ENCODE measurements at places on chromosomes 6 and 20.

DNA sequence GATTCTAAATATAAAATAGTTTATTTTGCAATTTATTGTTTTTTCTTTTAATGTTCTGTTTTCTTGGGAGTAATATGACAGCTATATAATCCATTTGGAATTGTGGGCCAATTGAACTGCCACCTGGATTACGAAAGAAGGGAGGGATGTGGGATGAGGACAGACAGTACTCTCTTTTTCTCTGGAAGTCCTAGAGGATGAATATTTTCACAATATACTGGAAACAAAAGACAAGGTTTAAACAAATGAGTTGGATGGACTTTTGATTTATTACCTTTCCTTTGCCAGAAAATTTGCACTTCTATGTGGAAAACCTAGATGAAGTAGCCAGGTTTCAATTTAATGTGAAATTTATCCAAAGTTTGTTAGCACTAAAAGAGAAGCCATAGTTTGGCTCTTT is 325.5 kb upstream of the IMPG1 start:
- DNase-seq: no peak

DNA sequence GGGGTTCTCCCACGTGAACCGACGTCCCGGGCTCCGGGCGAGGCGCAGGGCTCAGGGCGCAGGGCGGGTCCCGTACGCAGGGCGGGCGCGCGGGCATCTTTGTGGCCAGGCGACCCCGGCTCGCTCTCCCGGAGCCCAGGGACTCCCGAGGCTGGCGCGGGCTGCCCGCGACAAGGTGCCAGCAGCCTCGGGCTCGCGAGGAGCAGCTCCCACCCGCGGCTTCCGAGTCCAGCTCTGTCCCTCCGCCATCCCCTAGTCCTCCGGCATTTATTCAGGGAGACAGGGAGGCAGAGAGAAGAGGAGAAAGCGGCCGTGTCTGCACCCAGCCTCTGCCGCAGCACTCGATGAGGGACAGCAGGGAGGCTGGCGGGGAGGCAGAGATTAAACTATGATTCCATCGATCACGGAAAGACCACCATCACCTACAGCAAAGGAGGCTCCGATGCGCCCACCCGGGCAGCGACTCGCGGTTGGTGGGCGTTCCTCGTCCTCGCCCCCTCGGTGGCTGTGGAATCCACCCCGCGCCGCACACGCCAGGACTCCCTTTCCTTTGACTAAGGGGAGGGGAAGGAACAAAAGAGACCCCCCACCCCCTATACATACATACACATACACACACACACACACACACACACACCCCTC is 1.1 kb downstream of the RGS17 start:
- DNase-seq: no peak

GRCh38 chr20:8952721-8953120 is 116.2 kb upstream of the PLCB4 start:
- no peak for DNase-seq

GRCh38 chr6:161701056-161701455 is 427.2 kb upstream of the AGPAT4 start:
- DNase-seq: no peak

DNA sequence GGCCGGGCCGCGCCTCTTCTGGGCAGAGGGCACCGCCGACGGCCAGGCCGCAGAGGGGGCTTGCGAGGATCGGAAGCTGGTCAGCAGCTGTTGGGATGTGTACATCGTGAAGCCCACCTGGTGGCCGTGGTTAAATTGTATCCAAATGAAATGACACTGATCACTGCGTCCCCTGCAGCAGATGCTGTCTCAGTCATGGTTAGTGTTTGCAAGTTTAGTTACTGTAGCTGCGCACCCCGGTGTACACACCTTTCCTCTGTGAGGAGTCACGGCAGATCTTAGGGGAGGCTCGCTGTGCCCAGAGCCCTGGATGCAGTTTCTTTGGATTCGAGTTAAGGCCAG is 653 bp downstream of the NAA20 start:
- DNase-seq: no peak

DNA sequence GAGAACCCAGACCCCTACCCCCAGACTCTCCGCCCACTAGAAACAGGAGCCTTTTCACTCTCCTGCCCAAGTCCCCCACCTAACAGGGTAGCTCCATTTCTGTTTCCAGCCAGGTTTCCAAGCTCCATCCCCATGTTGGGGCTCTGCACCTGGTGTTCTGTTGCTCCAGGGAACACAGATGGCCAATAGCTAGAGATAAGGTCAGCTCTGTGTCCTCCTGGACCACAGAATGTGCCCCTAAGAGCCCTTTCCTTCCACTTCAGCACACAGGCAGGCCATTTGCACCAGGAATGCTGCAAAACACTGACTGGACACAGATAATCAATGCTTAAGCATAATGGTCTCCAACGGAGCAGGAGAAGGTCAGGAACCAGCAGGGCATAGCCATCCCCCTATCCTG is 159.4 kb downstream of the QRSL1 start:
- no peak for DNase-seq

- peak; percentile 77 for DNase-seq
These were observed 59.5 kb upstream of the RNF144B start for GRCh38 chr6:18327626-18328025.

- no peak for DNase-seq
These were observed 34.9 kb downstream of the PYGB start for GRCh38 chr20:25282796-25283195.

DNA sequence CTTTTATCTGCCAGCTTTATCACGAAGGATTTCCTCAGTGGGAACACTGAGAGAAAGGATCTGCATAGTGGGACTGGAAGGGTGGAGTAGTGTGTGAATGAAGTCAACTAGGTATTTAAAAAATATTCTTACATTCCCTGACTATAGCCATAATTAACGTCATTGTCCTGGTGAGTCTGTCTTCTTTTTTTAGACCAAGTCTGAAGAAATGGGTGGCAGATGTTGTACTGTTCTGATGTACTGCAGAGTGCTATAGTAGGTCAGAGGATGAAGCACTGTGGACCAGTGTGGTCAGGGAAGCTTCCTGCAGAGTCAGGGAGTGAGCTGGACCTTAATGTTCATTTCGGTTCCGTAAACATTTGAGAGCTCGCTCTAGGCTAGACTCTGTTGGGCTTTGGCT is 11.9 kb downstream of the TULP4 start:
- no peak for DNase-seq

- peak; percentile 74 for DNase-seq
These were observed 221.4 kb upstream of the RREB1 start for GRCh38 chr6:6886171-6886885.

DNA sequence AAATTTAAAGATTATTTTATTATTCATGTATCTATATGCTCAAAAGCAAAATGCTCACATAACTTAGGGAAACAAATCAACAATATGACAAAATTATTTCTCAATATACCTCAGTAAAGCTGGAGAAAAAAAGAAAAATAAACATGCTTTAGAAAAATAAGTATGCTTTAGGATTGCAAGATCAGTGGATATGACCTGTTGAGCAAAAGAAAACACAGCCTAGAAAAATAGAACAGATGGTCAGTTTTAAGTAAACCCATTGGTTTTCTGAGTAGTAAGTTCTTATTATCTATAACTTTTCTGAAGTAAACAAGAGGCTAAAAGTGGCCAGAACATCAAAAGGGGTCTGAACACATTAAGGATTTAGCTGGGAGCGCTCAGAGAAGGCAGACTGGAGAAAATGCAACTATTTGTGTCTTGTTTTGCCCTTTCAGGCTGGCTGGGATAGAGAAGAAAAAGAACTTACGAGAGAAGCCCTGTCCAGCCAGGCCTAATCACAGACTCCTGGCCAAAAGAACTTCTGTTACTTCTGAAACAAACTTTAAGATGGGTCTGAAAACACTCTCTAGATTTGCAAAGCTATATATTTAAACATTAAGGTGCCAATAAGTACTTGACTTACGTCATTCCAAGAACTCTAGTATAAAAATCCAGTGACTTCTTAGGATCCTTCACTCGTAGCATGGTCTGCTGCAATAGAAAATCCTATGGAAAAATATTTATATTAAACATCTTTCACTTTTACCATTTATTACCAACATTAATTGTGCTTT is 16.5 kb downstream of the GLO1 start:
- DNase-seq: no peak

- DNase-seq: no peak
These were observed 103.4 kb upstream of the RALGAPA2 start for GRCh38 chr20:20815711-20816455.
